ENCODE measurements at places on chromosomes 4 and X. TPM values are rescaled to one million over a fixed set of nuclear protein-coding genes. Genes with fewer than 3 reads are reported as not detected.

SUPT20HL1 gene
- total RNA-seq = not detected

PAGE4 gene
- not detected for total RNA-seq

C4orf50 gene
- total RNA-seq = 0.49 TPM

OTC gene
- 2.7 TPM for total RNA-seq

UGT8 gene
- total RNA-seq = 0.25 TPM

S100P gene
- total RNA-seq = 18.2 TPM

BGN gene
- total RNA-seq = 106 TPM

CC2D2A gene
- 33.1 TPM for total RNA-seq

NAA11 gene
- total RNA-seq = not detected

SORCS2 gene
- 5.4 TPM for total RNA-seq

DNAAF6 gene
- total RNA-seq = not detected

PRDM5 gene
- 15.2 TPM for total RNA-seq
